CD14-positive monocyte (primary cell): ENCODE measurements at places on chromosomes 2 and 18.

DNA sequence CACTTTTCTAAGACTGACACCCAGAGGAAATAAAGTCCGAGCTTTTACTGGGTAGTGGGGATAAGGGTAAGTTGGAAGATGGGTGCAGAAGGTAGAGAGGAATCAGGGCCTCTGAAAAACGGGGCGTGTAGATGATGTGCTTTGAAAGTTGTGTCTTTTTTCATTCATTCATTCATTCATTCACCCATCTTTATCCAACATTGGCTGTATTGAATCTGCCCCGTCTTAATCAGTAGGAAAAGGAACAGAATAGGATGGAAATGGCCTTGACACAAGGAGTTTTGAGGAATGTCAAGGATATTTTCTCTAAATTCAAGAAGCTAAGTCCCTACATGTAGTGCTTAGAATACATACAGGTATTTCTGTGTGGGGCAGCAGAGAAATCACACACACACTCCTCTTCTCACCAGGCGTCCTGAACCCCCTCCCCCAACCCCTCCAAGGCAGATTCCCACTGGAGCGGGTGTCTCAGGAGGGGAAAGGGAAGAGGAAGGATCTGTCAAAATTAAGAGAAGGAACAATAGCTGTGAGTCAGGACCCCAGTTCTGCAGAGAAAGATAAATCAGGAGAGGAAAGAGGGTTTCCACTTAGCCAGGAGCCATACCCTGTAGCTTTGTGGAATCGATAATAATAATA is 13.9 kb downstream of the DYSF start:
- no peak for DNase-seq

GRCh38 chr2:124147552-124147951 is 122.5 kb downstream of the CNTNAP5 start:
- no peak for DNase-seq

GRCh38 chr18:56937874-56938430 is 208.9 kb upstream of the BOD1L2 start:
- DNase-seq = no peak

- no peak for DNase-seq
Measured at GRCh38 chr2:88885275-88885674, 193.8 kb downstream of the RPIA start.

DNA sequence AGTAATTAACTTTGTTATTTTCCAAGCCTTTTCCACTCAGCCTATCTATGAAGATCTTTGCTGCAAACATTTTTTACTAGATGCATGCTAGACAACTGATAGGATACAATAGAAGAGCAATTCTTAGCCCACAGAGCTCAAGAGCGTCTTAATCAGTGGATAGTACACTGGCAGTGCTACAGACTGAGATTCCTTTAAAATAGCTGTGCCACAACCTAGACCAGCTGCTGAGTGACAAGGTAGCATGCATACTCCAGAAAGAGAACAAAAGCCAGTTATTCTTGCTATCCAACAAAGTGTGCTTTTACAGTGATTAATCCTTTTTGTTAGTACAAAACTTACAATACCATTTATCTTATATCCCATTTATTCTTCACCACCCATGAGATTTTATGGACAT is 507.9 kb upstream of the SYT4 start:
- DNase-seq = no peak

- DNase-seq = no peak
Measured at GRCh38 chr2:199662255-199662654, 188.7 kb downstream of the FTCDNL1 start.

- no peak for DNase-seq
Measured at GRCh38 chr18:30920757-30921156, 121.8 kb downstream of the DSC3 start.

DNA sequence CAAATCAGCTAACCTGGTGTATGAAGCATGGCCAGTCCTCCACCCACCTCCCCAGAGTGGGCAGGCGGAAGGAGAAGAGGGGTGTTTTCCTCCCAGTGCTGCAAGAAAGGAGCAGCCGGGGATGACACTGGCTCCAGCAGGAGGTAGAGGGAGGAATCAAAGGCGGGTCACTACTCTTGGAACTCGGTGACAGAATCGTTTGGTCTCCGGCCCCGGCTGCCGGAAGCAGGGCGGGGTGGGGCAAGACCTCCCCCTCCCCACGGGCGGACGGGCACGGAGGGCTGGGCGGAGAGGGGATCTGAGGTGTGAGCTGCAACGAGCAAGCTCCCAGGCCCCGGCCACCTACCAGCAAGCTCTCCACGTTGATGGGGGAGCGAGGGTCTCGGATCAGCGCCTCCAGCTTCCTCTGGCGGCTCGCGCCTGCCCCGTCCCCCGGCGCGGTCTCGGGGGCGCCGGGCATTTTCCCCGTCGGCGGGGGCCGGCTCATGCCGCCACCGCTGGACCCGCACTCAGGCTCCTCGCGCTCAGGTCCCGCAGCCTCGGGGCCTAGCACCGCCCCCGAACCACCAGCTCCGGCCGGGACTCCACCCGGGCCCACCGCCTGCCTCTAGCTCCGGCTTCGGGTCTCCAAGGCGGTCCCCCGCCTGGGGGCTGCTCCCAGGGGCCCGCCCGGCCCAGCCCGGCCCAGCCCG is 640 bp downstream of the ROCK2 start:
- peak; percentile 22 for DNase-seq

- no peak for DNase-seq
Measured at GRCh38 chr18:37922162-37922561, 356.6 kb upstream of the CELF4 start.

DNA sequence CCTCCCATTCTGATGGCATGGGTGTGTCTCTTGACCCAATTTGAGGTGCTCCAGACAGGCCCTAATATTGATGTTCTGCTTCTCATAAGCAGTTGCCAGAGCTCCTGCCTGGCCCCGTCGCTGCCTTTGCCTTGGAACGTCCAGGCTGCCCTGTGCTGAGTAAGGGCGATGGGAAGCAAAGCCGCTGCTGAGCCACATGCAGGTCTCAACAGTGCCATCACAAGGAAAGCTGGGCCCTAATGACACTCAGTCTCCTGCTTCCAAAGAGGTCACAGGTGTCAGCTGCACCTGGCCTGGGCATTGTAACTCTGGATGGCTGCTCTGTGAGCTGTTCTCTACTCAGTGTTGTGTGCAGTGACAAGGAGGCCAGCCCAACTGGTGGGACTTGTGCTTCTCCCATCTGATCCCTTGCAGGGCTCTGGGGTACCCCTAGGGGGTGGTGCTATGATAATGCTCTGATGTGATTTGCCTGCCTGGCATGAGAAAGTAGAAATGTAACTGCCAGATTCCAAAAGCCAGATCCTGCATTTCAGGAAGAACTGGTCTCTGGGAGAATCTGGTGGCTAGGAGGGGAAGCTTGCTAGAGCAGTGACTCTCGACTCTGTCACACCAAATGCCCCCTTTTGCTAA is 8.7 kb downstream of the TTC39C start:
- DNase-seq = no peak

DNA sequence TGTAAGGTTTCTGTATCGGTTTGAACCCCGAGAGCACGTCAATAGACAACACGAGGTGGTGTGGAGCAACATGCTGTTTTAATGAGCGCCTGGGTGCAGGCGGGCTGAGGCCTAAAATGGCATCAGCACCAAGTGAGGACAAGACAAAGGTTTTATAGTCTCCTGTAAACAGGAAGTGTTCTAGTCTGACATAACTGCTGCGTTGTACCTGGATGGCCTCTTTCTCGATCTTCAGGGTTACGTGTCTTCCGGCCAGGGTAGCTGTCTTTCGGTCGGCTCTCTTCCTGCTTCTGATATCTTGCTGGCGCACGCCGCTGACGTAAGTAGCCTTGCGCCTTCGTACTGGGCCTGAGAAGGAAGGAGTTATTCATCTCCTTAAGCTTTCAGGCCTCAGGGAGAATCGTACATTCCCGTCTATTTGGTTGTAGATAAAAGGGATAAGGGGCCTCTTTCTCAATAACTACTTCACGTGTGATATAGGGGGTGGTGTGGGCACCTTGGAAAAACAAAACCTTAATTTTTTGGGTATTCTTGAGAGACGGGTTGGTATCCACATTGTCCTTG is 53.5 kb downstream of the KYNU start:
- no peak for DNase-seq

GRCh38 chr2:223835701-223836532 is 1.5 kb downstream of the AP1S3 start:
- peak; percentile 41 for DNase-seq

DNA sequence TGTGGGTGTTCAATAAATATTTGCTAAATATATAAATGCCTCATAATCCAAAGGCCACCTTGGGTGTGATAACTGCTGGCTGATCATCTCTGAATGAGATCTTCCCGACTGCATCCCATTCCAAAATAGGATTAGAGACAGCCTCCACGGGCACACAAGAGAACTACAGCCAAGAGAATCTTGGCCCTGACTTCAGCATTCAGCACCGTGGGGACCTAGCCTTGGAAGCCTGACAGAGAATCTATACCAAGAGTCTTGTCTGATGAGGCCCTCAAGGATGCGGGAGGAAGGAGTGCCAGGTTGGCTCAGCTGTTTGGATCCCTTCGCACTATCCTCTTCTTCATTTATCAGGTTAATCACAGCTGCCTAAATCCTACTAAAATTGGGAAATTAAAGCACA is 85.8 kb downstream of the RBM43 start:
- DNase-seq = no peak

DNA sequence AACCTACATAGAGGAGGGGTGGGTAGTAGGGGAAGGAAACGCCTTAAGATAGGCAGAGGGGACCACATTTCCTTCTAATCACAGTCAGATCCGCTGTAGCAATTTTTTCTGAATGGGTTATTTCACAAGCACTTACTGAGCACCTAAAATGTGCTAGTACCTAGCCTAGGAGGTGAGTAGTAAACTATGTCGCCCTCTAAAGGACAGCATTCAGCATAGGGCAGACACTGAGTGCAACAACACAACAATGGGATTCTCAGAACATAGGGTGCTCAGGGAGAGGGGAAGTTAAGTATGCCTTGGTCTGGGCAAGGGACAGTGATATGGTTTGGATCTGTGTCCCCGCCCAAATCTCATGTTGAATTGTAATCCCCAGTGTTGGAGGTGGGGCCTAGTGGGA is 166.1 kb upstream of the RAB6C start:
- no peak for DNase-seq

DNA sequence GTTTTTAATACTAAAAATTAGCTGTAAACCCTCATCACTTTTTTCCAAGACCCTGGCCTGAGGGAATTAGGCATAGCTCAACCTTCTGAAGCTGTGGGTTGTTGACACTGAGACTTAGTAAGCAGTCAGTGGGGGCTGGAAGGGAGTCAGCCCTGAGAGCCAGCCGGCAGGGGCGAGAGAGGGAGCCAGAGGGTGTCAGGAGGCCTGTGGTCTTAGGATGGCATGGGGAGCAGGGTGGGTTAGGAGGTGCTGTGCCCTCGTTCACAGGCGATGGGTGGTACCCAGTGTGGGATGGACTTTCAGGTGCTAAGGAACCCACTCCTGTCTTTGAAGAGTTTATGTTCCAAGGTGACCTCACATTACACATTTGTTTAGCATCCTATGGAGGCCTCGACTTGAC is 49.3 kb downstream of the IL1RL2 start:
- DNase-seq = no peak
